ENCODE measurements at places on chromosomes 16 and 17.

GRCh38 chr16:22141767-22142166 lies 20.5 kb upstream of the SDR42E2 start:
- no peak for DNase-seq

DNA sequence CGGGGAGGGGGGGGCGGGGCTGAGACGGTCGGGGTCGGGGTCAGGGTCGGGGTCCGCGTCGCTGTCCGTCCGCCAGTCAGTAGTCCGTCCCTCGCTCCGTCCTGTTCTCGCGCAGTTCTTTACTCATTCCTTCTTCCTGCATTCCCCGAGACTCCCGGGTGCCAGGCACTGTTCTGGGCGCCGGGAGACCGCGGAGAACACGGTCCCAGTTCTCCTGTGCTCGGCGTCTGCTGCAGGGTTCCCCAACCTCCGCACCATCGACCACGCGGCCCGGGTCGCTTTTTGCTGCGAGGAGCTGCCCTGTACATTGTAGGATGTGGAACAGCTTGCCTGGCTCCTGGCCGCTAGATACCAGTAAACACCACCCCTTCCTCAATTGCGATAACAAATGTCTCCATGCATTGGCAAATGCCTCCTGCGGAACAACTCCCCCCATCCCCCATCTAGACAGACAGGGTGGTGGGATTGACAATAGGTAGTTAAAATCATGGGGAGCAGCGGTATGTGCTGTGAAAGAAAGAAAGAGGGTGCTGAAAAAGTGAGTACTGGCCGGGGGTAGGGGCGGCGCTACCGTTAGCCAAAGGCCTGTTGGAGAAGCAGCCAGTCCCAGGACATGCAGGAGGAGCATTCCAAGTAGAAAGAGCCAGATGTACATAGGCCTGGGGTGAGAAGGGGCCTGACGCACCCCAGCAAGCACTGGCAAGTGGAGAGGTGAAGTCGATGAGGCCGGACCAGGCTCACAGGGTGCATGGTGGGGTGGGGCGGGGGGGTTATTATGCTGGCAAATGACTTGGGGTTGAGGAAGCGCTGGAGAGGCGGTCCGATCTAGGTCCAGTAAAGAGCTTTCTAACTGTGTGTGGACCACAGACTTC lies 631 bp downstream of the TRAF7 start:
- no peak for DNase-seq

GRCh38 chr16:16021020-16021419 lies 71.6 kb downstream of the ABCC1 start:
- no peak for DNase-seq

DNA sequence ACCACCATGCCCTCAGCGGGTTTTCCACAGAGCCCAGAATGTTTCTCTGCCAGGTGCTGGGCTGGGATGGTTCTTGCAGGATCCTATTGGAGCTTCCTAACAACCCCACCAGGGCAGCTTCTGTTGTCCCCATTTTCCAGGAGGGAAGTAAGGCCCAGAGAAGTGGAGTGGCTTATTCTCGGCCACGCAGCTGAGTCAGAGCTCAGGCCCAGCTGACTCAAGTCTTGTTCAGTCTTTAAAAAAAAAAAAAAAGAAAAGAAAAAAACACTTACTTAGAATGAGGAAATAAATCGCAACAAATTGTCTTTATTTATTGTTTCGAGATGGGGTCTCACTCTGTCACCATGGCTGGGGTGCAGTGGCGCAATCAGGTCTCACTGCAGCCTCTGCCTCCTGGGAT lies 413.0 kb downstream of the CPPED1 start:
- DNase-seq: no peak

DNA sequence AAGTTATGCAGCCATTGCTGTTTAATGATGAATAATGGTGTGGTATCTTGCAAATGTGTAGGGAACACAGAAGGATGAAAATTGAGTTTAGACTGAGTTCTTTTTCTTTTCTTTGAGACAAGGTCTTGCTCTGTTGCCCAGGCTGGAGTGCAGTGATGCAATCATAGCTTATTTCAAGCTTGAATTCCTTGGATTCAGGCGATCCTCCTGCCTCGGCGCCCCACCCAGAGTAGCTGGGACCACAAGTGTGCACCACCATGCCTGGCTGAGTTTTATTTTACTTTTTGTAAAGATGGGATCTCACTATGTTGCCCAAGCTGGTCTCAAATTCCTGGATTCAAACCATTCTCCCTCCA lies 74.6 kb upstream of the TBC1D3K start:
- no peak for DNase-seq

GRCh38 chr16:12025472-12025871 lies 48.9 kb downstream of the SNX29 start:
- DNase-seq: no peak

DNA sequence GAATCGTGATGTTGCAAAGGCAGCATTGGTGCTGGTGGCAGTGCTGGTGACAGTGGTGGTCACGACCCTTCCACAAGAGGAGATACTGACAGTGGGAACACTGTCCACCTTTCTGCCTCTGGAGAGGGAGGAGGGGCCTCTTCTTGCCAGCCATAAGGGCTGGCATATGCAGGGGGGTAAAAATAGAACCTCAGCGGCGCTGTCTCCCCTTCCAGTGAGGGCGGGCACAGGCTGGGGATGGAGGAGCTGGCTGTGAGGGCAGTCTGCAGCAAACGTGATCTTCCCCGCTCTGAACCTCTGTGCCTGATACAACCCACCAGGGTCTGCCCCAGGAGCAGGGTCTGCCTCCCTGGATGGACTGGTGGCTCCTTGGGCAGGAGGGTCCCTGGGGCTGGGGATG lies 3.4 kb downstream of the RAP1GAP2 start:
- no peak for DNase-seq

DNA sequence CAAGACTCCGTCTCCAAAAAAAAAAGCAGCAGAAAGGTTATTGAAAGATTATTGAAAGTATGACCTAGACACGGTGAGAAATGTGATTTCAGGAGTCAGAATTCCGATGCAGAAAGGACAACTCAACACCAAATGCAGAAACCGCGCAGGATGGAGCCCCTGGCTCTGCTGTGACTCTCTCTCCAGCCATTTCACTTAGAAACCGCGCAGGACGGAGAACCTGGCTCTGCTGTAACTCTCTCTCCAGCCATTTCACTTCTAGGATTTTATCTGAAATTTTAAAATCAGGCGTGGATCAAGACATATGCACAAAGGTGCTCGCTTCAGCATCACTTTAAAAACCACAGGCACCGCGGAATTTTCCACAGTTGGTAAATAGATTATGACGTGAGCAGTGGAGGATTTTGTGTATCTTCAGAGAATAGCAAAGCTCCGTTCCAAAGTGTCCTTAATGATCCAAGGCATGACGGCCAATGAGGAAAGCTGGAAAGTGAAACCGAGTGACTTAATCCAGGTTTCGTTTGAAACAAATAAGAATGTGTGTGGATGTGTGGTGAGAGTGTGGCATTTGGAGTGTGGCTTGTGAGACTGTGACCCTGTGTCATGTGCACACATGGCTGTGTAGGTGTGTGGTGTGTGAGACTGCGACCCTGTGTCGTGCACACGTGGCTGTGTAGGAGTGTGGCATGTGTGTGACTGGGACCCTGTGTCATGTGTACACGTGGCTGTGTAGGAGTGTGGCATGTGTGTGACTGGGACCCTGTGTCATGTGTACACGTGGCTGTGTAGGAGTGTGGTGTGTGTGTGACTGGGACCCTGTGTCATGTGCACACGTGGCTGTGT lies 9.5 kb downstream of the UTS2R start:
- DNase-seq: no peak

GRCh38 chr17:70929226-70929625 lies 759.9 kb downstream of the KCNJ2 start:
- no peak for DNase-seq

GRCh38 chr17:15954222-15954621 lies 9.3 kb downstream of the ADORA2B start:
- DNase-seq: no peak

Data from GM19239 (cell line).